Kidney (tissue), 22 donors: ENCODE measurements at places on chromosomes 4 and X.

GRCh38 chrX:131987252-131987651 is 35.9 kb upstream of the STK26 start:
- no peak for DNase-seq

GRCh38 chr4:41256131-41256739 is 493 bp upstream of the UCHL1 start:
- DNase-seq, result no peak

DNA sequence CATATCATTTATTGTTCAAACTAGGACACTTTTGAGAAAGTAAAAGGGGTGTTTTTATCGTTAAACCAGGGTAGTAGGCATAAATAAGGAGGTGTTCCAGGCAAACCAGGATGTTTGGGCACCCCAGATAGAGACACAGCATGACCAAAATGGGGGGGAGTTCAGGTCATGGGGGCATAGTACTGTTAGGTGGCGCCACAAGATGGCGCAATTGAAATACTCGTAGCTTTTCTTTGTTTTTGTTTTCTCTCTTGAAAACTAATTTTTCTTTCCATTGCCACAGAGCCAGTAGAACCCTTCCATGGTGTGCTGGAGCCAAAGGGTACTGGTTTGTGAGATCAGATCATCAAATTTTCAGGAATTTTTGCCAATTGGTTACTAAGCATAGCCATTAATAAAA is 283.4 kb downstream of the BCOR start:
- no peak for DNase-seq

DNA sequence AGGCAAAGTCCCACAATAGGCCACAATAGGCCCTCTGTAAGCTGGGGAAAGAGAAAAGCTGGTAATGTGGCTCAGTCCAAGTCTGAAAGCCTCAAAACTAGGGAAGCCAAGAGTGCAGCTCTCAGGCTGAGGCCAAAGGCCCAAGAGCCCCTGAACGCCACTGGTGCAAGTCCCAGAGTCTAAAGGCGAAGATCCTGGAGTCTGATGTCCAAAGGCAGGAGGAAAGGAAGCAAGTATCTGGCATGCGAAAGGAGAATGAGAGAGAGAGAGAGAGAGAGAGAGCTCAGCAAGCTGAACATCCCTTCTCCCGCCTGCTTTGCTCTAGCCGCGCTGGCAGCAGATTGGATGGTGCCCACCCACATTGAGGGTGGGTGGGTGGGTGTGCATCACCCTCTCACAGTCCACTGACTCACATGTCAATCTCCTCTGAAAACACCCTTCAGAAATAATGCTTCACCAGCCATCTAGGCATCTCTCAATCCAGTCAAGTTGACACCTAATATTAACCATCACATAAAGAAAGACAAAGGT is 30.9 kb upstream of the ELF2 start:
- DNase-seq, result no peak

- no peak for DNase-seq
Observed at GRCh38 chrX:19334945-19335626, 8.6 kb upstream of the PDHA1 start.

DNA sequence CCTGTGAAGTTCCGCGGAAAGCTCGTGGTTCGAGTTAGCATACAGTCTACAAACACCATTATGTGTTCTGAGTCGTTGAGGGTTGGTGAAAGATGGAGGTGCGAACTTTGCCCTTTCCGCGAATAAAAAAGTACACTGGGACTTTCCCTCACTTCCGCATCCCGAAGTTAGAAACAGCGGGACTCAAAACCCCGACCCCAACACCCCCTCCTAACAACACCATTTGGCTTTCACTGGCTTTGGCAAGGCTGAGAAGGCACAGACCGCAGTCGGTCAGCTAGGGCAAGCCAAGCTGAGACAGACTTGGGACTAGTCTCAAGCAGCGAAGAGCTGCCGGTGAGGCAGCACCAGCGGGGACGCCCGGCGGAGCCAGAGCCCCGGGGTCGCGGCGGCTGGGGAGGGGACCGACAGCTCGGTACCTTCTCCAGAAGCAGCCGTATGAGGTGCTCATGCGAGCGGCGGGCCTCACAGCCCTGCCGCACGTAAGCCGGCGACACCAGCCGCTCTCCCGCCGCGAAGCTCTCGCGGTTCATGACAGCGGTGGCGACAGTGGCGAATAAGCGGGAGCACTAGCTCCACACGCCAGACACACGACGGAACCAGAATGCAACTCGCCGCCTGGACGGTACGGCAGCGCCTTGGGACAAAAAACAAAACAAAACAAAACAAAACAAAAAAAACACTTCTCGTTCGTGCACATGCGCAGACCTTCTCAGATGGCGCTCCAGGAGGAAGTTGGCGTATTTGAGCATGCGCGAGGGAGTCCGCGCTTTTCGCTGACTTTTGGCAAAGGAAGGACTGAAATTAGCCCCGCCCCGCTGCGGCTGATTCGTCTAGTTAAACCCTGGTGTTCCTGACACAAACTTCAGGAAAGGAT is at the start of gene SEPSECS:
SEPSECS (minus strand) TSS at position 613 of the 877 bp plus-strand sequence; CDS start at position 533, 80 bp downstream.
- peak; percentile 99 for DNase-seq

DNA sequence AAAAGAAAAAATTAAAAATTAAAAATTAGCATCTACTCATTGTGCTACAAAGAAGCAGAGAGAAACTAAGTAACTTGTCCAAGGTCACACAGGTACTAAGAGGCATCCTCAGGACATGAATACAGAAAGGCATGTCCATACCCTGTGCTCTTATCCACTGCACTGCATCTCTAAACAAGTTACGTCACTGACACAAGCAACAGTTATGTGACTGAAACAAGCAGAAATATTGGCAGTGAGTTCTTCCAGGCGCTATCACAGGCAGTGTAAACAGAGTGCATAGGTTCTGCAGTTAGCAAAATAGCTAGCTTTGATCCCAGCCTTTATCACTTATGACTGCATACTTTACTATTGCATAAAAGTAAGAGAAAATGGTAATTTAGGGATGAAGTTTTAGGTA is 7.9 kb downstream of the VEGFC start:
- DNase-seq, result no peak

DNA sequence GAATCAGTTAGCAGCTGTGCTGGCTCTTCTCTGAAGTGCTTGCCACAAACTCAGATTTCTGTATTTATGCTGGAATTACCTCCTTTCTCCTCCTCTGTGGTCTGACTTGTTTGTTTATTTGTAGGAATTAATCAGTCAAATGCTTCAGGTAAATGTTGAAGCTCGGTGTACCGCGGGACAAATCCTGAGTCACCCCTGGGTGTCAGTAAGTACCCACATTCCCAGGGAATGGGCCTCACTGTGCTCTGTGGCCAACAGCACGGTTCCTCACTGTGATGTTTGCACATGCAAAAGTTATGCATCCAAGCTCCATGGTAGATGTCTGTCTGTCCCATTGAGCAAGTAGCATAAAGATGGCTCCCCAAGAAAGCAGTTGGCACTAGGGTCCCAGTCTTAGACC is 169.9 kb downstream of the DCLK2 start:
- no peak for DNase-seq

DNA sequence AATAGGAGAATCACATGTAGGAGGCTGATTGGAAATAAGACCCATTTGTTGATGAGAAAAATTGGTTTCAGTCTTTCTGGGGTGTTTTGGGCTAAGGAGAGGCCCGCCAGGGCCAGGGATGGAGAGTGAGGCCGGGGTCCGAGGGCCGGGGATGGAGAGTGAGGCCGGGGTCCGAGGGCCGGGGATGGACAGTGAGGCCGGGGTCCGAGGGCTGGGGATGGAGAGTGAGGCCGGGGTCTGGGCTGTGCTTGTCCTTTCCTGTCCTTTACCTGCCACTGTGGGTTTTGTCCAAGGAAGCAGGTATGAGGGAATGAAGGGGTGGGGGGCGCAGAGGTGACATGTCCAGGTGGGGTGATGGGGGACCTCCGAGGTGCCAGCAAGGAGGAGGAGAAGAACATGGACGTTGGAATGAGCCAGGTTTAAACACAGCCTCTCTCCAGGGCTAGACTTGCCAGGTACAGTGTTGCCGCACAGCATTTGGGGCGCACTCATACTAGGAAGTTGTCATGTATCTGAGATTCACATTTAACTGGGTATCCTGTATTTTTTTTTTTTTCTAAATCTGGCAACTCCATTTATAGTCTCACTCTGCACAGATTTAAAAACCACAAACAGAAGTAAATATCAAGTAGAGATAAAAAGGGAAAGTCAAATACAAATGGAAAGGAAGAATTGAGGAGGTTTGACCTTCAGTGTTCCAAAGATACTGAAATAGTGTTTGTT is 8.8 kb downstream of the RGS12 start:
- no peak for DNase-seq
